ENCODE measurements at places on chromosomes 13 and 19.

DNA sequence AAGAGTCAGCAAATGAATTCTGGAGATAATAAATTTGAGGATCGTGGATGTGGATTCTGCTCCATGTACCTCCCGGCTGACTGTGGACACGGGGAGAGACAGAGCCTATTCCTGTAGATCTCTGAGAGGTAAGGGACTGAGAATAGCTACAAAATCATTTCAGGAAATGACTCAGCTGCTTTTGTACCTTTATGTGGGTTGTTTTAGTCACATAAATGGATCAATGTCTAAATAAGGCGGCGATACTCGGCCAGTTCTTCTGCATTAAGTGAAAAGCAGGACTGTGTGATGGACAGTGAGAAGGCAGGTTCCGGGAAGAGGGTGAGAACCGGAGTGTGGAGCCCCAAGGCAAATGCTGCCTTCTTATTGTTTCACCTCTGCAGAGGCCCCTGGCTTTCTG is 128.1 kb downstream of the EFNB2 start:
- DNase-seq: no peak

DNA sequence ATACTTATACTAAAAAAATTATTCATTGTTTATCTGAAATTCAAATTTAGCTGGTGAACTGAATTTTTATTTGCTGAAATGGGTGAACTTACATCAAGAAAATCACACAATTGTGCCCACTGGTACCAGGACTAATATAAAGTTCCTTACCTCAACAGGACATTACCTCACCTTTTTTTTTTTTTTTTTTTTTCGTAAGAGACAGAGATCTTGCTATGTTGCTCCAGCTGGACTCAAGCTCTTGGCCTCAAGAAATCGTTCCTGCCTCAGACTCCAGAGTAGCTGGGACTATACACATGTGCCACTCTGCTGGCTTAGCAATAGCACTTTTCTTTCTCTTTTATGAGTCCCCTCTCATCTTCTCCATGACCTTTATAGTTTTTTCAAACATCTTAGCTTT is 22.5 kb upstream of the NDFIP2 start:
- DNase-seq: no peak

DNA sequence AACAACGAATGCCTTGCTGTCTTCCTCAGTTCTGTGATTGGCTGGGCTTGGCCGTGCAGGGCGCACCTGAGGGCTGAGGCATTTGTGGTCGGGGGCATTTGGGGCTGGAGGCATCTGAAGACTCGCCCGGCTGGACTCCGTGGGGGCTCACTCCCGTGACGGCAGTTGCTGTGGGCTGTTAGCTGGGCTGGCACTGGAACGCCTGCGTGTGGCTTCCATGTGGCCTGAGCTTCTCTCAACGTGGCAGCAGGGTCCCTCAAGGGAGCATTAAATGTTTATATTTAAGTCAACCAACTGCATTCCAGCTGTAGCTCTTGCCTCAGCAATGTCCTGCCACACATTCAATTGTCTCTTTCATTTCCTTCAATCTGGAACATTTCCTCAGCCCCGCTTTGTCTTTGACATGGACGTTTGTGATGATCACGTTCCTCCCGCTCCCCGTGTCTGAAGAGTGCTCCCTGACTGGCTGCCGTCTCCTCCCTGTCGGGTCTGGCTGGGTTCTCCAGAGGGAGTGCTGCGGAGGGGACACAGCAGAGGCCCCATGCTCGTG is 21.0 kb downstream of the CCDC8 start:
- DNase-seq: no peak

DNA sequence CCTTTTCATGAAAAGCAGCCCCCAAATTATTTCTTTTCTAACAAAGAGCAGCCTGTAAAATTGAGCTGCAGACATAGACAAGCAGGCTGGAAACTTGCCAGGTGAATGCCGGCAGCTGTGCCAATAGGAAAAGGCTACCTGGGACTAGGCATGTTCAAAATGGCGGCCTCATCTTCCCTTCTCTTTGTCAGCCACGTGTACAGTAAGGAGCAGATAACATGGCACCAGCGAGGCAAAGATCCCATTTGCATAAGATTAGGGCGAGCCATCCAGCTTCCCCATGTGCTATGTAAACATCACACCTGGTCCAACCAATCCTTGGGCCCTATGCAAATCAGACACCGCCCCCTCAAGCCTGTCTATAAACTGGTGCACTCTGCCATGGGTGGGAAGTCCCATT is 31.2 kb upstream of the CACNA1A start:
- no peak for DNase-seq

- no peak for DNase-seq
Observed at GRCh38 chr13:77776704-77777103, 79.2 kb downstream of the SLAIN1 start.

DNA sequence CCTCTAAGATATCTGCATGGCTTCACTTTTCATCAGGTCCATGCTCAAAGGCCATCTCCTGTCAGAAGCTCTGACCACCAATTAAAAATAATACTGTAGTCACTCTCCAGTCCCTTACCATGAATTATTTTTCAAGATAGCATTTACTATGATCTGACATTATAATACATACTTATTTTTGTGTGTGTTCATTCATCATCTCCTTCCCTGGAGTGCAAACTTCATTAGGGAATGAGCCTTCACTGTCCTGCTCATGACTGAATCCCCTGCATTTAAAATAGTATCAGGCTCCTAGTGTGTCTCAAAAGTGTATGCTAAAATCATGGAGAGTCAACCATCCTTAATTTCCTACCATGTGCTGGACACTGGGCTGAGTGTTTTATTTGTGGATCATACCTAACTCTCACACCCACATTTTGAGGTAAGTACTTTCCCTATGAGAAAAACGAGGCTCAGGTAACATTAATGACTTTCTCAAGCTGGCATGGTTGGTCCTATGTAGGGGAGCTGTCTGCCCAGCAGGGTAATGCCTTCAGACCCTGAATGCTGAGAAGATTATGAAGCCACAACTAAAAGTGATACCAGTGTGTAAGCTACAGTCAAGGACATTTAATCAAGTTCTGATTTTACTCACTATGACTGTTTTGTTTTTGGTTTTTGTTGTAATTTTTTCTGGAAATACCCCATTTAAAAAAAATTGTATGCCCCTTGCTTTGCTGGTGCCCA is 16.3 kb downstream of the PLA2G4C start:
- no peak for DNase-seq

- no peak for DNase-seq
Observed at GRCh38 chr19:39506598-39506943, 7.8 kb downstream of the DLL3 start.

GRCh38 chr13:114313061-114313860 is 1.0 kb upstream of the CHAMP1 start:
- DNase-seq: peak; percentile 29

GRCh38 chr19:55640577-55641425 is at the start of gene ZNF580:
TSS of gene ZNF580 (plus strand) at chr19:55641002. CDS start at chr19:55642509, 1,507 bp downstream.
- peak; percentile 85 for DNase-seq
